Activated CD4-positive, alpha-beta T cell treated with anti-CD3 and anti-CD28 coated beads, Interleukin-2, amount 50 U/mL, for 1 hour (primary cell): ENCODE measurements at places on chromosomes 4 and X.
A peak's percentile ranks its signal among the peaks of the same experiment; 100 is the strongest.

DNA sequence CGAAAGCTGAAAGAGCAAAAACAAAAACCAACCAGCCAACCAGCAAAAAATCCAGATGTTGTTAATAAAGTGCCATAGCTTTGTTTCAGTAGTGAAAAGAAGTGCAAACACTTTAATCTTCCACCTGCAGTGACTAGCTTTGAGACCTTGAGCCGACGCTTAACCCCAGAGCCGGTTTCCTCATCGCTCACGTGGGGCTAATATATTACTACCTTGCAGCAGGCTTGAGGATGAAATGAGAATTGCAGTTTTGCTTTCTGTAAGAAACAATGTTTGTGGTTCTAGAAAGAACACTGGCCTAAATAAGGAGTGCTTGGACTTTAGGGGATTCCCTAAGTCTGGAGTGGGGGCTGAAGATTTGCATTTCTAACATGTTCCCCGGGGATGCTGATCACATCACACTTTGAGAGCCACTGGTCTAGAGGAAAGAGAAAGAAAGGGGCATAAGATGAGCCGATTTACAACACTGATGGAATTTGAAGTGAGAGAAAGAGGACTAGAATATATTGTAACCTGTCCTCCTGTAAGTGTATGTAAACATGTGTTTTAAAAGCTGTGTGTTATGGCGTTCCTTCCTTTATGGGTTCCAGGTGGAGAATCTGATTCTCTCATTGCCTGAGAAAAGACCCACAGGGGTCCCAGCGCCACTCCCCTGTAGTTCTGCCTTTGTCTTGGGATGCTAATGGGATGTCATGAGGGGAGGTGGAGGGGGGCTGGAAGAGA lies 1.4 kb downstream of the FGF2 start:
- peak; percentile 13 for DNase-seq

DNA sequence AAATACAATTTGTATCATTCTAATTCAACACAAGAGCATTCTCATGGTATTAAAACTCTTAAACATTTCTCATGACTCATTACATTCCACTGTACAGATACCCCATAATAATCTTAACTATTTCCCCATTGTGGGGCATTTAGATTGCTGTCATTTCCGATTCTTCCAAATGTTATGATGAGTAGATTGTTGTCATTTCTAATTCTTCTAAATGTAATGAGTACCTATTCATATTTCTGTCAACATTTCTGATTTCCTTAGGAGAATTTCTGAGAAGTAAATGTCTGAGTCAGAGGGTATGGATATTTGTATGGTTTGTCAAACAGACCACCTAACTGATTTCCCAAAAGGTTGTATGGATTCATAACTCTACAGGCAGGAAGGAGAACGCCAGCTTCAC lies 8.3 kb downstream of the S100G start:
- DNase-seq, result no peak

GRCh38 chrX:31272472-31272775 lies 200.6 kb upstream of the FTHL17 start:
- DNase-seq, result no peak

GRCh38 chrX:103793545-103793940 lies 16.9 kb downstream of the PLP1 start:
- no peak for DNase-seq

DNA sequence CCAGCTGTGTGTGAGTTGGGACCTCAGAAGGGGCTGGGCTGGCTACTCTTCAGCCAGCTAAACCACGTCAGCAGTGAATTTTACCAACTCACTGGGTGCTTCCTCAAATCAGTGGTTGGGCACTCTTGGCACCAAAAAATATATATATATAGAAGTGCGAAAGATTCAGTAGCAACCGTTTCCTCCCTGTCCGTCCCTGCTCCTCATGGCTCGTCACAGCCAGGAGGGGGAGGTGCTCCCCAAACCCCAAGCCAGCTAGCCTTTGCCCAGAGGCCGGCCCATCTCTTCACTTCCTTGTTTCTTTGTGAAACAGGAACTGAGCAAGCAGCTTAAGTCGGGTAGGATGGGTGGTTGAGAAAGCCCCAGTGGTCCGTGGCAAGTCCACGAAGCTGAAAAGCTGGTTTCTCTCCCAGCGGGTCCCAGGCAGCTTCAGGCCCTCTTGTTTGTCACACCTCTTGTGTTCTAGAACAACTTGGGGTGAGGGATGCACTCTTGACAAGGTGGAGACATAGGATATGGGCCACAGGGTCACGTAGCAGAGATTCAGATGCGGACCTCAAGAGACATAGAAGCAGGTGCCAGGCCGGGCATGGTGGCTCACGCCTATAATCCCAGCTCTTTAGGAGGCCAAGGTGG lies 6.8 kb upstream of the SASH3 start:
- DNase-seq, result no peak

- DNase-seq, result no peak
These were observed 395.8 kb downstream of the NAF1 start for GRCh38 chr4:162770761-162771490.

GRCh38 chrX:148784856-148785255 lies 284.4 kb downstream of the AFF2 start:
- DNase-seq, result no peak

- no peak for DNase-seq
These were observed 73.0 kb upstream of the WDFY3 start for GRCh38 chr4:85039526-85039925.

- DNase-seq, result no peak
These were observed 74.8 kb upstream of the PACRGL start for GRCh38 chr4:20625426-20625825.

- peak; percentile 2 for DNase-seq
These were observed 201.0 kb upstream of the ARSJ start for GRCh38 chr4:114180481-114180880.

DNA sequence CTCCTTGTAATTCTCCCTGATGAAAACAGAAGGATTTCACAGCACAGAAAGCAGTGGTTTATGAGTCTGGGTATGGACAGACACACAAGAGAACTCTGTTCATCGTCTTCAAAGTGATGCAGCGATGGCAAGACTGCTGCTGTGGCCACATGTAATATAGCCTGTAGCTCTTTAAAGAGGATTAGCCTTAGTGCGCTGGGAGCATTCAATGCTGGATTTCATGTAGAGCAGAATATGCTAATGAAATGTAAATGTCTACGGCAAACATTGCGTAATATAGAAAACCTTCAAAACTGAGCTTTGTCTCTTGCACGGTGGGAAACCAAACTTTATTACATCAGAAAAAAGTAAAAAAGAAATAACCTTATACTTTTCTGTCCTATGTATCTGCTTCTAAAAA lies 42.9 kb downstream of the ALPK1 start:
- no peak for DNase-seq

DNA sequence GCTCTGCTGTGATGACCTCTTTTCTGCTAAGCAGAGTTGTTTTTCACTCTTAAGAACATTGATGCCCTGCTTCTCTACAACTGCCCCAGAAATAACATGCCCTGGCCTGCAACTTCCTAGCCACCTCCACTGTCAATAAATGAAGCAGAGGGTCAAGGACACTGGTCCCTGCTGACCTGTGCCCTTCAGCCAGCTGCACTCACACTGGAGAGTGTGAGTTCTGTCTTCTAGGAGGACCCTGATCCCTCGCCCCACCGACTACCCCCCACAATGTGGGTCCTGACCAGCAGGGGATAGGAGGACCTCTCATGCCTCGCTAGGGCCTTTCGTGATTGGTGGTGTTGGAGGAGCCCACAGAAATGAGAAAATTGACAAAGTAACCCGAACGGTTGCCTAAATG lies 408.1 kb upstream of the GALNT7 start:
- DNase-seq, result no peak

- no peak for DNase-seq
These were observed 467.4 kb downstream of the EPHA5 start for GRCh38 chr4:65202853-65203236.

- no peak for DNase-seq
These were observed 1.5 kb upstream of the TACR3 start for GRCh38 chr4:103721251-103721650.

GRCh38 chrX:132114607-132115006 lies 13.2 kb downstream of the FRMD7 start:
- no peak for DNase-seq

GRCh38 chr4:158253350-158253980 lies 43.2 kb downstream of the TMEM144 start:
- DNase-seq, result peak; percentile 27

GRCh38 chr4:76882630-76883029 lies 15.3 kb downstream of the SOWAHB start:
- DNase-seq, result no peak

DNA sequence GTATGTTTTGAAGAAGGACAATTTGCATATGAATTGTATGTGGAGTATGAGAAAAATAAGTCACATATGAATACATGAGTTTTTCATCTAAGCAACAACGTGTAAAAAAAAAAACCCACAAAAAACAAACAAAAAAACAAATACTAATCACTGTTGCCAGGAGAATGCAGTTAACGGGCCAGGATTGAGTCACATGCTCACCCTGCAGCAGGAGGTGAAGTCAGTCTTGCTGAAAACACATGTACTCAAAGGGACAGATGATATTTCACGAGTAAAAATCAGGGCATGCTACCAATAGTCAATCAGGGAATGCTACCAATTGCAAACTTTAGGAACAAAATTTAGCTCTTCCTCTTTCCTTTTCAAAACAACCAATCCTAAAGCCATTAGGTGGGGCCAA lies 10.4 kb upstream of the DCLK2 start:
- no peak for DNase-seq

GRCh38 chr4:40438384-40439026 lies 103.4 kb downstream of the CHRNA9 start:
- no peak for DNase-seq

GRCh38 chr4:109155682-109156283 lies 146.7 kb downstream of the COL25A1 start:
- no peak for DNase-seq

DNA sequence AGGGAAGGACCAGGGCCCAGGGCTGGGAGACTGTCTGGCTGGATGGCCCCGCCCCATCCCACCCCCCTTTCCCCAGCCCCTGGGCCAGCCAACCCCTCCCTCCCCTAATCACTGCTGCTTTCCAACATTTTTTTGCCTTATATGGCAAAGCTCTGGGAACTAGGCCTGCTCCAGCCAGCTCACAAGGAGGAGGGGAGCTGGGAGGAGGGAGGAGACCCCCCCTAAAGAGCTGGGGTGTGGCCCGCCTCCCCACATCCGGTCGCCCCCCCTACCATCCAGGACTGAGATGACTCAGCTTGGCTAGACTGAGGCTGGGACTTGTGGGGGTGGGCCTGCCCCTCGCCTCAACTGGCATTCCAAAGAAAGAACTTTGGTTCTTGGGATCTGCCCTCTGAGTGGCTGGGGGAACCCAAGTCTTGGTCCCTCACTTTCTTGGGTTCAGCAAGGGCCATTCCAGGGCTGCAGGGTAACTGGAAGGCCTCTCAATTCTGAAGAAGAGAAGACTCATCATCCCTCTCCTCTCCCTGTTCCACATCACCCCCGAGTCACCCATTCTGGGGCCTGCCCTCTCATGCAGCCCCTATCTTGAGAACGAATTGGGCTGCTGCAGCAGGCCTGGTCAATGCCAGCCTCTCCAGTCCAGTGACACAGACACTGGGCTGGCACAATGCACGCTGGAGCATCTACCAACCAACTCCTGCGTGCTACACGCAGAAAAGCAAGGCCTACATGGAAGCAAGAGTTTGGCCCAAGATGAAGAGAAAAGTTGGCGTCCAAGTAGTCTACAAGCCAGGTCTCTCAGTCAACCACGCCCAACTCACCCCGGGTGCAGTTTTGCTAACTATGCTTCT lies 4.8 kb downstream of the FLNA start:
- peak; percentile 69 for DNase-seq

- DNase-seq, result no peak
These were observed 64.0 kb downstream of the KCNIP4 start for GRCh38 chr4:21884615-21885014.

- no peak for DNase-seq
These were observed at the start of gene SCD5 for GRCh38 chr4:82798168-82799005. Gene SCD5, minus strand, starts transcription at chr4:82798796. Its CDS starts 259 bp downstream, at chr4:82798537.

GRCh38 chrX:928606-929005 lies 283.8 kb downstream of the CRLF2 start:
- no peak for DNase-seq

- peak; percentile 1 for DNase-seq
These were observed 191.2 kb downstream of the RRAGB start for GRCh38 chrX:55908661-55909212.

DNA sequence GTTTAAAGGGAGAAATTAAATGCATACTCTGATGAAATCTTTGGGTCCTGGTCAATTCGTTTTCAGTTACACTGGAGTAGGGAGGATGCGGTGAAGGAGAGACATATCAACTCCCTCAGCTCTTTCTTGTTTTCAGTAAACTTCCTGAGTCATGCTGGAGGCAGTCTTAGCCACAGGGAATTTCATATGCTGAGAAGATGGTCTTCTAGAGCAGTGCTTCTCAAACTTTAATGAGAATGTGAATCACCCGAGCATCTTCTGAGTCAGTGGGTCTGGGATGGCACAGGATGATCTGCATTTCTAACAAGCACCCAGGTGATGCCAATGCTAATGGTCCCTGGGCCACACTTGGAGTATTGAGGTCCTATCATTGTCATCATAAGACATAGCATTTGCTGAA lies 214.5 kb downstream of the KIT start:
- no peak for DNase-seq

DNA sequence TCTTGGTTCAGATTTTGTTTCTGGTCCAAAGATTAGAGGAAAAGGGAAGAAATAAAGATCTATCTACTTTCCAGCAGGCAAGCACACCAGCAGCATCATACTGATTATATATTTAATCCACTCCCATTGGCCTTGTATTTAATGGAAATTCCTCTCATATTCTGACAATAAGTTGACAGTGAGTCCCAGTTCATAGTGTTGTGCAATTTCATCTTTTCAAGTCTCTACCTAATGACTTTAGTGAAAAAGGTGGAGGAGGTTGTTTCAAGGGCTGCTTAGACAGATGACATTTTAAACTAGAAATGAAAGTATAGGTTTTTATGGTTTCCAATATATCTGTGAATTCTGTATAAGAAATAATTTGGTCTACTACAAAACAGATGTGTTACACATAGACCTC lies 298.6 kb downstream of the PABPC4L start:
- no peak for DNase-seq

- DNase-seq, result no peak
These were observed 98.0 kb upstream of the MAP9 start for GRCh38 chr4:155474758-155475157.

GRCh38 chrX:24175276-24175675 lies 25.7 kb downstream of the ZFX start:
- no peak for DNase-seq

GRCh38 chr4:113173793-113174264 lies 124.4 kb downstream of the ANK2 start:
- DNase-seq, result no peak

DNA sequence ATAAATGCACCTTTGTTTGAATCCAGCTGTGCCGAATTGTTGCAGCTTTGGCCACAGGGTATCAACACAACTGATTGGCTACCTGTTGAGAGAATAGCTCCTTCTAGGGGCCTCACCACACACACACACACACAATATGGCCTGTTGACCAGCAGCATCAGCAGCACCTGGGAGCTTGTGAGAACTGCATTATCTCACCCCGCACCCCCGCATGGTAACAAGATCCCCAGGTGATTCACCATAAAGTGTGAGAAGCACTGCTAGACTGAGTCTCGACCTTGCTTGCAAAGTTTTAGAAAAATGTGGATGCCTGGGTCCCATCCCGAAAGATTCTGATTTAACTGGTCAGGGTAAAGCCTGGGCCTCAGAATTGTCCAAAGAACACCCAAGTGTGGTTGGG lies 176.9 kb upstream of the PRPS2 start:
- DNase-seq, result no peak

- no peak for DNase-seq
These were observed 10.2 kb upstream of the ATP6AP2 start for GRCh38 chrX:40570346-40571093.
